ENCODE measurements at places on chromosomes 7 and 10. TPM values are rescaled to one million over a fixed set of nuclear protein-coding genes. Genes with fewer than 3 reads are reported as not detected.

DNA sequence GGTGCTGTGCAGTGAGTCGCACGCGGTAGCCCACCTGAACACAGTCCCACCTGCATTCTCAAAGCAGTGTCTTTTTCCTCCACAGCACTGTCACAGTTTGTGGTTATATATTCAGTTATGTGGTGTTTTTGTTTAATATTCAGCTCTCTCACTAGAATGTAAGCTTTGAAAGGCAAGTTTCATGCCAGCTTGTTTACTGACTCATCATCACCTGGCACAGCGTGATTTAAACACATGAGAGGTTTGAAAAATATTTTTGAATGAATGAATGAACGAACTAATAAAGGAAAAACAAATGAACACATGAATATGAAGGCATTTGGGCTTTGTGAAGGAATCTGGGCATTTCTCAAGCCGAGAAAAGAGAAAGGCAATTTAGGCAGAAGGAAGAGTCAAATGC lies 51.9 kb upstream of the TM9SF3 start:
- no peak overlapping the region for H3K4me3 ChIP-seq
- no peaks in the 10 kb centered on the region for H3K4me1 ChIP-seq
- H3K27ac ChIP-seq = no peak overlapping the region

DNA sequence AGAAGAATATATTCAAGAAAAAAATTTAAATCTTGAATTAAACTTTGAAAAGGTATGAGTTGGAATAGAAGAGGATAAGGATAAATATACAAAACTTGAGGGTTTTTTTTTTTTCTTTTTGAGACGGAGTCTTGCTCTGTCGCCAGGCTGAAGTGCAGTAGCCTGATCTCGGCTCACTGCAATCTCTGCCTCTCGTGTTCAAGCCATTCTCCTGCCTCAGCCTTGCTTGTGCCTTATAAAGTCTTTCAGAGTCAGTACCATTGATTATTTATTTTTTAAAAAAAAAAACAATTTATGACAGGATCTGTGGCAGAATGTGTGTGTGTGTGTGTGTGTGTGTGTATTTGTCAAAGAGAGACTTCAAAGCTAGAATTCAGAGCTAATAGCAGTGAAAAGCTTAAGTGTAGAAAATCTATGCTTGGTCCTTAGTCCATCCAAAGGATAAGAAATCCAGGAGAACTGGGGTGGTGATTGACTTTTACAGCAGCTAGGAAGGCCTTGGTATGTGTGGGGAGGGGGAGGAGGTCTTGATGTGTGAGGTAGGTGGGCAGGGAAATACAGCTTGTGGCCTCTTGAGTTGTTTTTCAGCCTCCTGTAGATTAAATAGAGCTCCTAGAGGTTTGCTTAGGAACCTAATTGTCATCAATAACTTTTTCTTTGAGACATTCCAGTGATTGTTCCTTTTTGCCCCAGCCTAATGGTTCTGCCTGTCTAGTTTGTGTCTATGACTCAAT lies 2.4 kb downstream of the HECTD2 start:
- H3K36me3 ChIP-seq = no peaks in the 10 kb centered on the region
- no peaks in the 10 kb centered on the region for H3K27me3 ChIP-seq

- H3K36me3 ChIP-seq = no peaks in the 10 kb centered on the region
- no peak overlapping the region for H3K4me3 ChIP-seq
- no peak for DNase-seq
- H3K27ac ChIP-seq = no peak overlapping the region
- H3K27me3 ChIP-seq = no peaks in the 10 kb centered on the region
Observed at GRCh38 chr10:85713885-85714284, 652.7 kb downstream of the GRID1 start.

The C10orf53 gene
- total RNA-seq = not detected

The TMEM236 gene
- total RNA-seq = 0.24 TPM

The VAX1 gene
- total RNA-seq = not detected

The SYT15B gene
- 0.42 TPM for total RNA-seq
